T-helper 2 cell treated with Interferon-gamma antibody and Interleukin-4, amounts not matched to agents 100 ng/mL and 5 ng/mL, for 36 hours (primary cell): ENCODE measurements at places on chromosomes 4 and X. TPM values are rescaled to one million over a fixed set of nuclear protein-coding genes. Genes with fewer than 3 reads are reported as not detected.

IRS4 gene
- total RNA-seq: not detected in 2 replicates

POLN gene
- total RNA-seq: 3.9 and 4.0 TPM in 2 replicates

ZFP42 gene
- 0.11 TPM in 1 of 2 replicates, not detected in the other for total RNA-seq

KCND1 gene
- total RNA-seq: 3.4 and 4.0 TPM in 2 replicates
